NCI-H1694 treated with DMSO at 0.1 percent for 48 hours (cell line): ENCODE measurements at places on chromosomes 7 and 10.

DNA sequence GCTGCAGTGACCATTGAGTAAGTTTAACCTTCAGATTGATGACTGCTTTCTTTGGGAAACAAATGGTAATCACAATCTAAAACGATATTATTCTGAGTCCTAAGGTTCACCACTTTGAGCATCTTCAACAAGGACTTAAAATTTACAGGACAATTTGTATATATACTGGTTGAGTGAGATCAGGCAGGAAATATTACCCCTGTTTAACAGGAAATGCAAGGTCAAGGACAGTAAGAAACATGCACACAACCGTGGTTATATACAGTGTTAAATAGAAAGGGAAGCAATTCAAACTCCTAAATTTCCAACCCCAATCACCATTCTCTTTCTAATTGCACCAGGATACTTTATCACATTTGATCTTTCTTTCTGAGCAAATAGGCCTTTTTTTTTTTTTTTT is 96.1 kb downstream of the ZNF277 start:
- no peak for DNase-seq

DNA sequence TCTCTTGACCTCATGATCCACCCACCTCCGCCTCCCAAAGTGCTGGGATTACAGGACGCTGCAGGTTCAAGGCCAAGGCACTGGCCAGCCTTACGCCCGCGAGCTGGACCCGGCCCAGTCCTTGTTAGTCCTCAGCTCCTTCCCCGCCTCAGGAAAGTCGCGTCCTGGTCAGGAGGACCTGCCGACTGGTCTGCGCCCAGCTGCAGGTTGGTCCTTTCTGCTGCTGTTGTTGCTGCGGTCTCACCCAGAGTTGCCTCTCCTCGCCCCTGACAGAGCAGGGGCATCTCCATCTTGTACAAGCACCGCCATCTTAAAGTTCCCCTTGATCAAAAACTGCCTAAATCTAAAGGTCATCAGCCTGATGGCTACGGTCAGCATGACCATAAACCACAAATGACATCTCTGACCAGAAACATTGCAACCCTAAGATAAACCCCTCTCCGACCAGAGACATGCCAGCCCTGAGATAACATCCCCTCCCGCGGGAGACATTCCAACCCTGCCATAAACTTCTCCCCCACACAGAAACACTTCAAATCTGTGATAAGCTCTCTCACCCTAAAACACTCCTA is 13.9 kb upstream of the BMS1 start:
- no peak for DNase-seq

DNA sequence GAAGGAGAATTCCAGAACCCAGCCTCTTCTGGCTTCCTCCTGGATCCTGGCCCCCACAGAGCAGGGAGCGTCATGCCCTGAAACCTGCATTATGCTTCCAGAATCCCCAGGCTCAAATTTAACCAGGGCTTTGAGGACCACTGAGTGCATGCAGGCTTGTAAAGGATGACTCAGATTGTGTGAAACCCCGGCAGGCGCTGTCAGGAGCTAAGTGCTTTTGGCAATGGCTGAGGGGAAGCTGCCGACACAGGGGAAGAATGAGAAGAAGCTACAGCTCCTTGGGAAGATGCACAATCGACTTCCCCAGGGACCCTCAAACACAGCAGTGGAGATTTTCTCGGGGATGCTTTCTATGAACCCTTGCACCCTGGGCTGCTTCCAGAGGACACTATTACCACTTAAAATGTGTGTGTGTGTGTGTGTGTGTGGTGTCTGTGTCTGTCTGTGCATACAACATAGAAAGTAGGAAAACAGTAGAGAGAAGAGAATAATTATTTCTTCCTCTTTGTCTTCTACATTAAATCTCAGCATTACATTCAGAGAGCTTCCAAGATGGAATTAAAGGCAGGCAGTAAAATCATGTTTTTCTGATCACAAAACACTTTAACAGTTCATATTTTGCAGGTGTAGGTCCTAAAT is 183.5 kb upstream of the INHBA start:
- no peak for DNase-seq

DNA sequence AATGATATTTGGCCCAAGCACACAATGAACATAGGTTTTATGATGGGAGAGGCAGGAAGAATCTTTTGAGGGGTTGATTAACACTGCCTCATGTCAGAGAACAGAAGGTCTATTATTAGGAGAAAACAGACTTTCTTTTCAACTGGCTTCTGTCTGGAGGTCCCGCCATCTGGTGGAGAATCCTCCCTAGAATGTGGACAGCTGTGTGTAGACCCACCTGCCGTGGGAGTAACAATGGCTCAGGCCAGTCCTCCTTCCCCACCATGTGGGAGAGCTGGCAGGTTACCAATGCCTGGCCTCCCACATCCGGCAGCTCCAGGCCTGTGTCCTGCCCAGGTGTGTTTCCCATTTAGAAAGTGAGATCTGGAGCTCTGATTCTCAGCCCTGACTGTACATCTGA is 70.4 kb upstream of the AOAH start:
- peak; percentile 35 for DNase-seq

DNA sequence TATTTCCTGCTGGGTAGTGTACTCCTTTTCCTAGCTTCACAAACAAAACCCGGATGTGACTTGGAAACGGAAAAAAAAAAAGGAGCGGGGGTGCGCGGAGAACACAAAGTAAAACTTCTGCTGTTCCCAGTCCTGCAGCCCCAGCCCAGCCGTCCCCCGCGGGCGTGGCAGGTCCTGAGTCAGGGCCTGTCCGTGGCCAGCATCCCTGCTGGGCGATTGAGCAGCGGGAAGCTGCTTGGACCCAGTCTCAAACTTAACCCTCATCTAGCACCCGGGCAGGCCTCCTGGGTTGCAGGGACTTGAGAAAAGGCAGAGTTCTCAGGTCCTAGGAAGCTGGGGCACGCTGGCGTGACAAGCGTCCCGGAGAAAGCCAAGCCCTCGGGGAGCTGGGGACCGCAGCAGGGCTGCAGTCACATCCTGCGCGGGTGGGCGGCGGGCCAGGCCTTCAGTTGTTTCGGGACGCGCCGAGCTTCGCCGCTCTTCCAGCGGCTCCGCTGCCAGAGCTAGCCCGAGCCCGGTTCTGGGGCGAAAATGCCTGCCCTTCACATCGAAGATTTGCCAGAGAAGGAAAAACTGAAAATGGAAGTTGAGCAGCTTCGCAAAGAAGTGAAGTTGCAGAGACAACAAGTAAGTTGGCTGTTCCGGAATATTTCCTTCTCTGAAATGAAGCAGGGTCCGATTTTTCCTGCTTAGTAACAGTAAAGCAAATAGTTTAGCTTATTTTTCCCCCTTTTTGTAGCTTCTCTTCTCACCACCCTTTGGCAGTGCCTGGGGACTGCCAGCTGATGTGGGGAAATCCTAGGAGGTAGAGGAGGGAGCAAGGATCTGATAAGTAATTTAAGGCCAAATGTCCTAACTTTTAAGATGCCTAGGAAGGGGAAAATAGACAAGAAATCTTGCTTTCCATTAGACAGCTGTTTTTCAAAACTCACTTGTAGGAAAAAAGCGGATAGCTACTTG is at the start of gene GNG11:
GNG11 (plus strand) TSS at position 129 of the 960 bp plus-strand sequence; CDS start at position 532, 403 bp downstream.
- DNase-seq: no peak

DNA sequence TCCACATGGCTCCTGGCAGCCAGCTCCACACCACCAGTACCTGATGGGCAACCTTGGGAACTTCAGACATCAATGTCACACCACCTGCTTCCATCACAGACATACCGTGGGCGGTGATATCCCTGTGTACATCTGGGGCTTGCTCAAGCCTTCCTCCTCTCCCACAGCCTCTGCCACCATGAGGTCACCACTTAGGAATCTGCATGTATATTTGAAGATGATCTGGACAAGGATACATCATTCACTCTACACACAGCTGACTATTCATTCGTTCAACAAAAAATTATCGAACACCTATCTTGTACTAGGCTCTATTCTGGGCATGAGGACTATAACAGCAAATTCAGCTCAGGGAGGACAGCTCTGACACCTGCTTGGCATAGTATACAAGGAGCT is 6.8 kb downstream of the DLG5 start:
- DNase-seq: no peak

DNA sequence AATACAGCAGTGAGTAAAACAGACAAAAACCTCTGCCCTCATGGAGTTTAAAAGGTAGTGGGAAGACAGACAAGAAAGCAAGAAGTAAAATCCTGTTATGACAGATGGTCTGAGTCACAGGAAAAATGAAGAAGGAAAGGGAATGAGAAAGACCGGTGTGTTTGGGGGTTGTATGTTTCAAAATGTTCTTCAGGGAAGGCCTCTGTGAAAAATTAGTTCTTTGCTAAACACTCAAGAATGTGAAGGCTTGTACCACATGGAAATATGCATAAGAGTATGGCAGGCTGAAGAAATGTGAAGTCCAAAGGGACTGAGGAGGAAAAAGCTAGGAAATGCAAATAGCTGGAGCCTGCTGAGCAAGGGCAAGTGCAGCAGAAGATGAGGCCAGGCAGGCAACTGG is 315.9 kb upstream of the SEMA3A start:
- DNase-seq: no peak

GRCh38 chr10:119550827-119551226 is 8.3 kb upstream of the RGS10 start:
- no peak for DNase-seq

DNA sequence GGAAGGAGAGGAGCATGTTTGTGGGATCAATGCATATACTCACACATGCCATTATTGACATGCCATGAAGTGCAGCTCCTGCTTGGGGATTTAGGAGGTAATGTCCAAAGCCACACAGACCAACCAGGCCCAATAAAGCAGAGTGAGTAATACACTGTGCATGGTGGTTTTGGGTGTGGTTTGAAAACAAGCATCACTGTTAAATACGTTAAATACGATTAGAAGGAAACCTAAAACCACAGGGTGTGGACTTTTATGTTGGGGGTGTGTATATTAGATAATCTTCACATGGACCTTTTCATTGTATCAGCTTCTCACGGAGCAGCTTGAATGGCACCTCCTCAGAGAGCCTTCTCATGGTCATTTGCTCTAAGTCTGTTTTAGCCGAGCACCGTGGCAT is 10.4 kb upstream of the EIF3A start:
- no peak for DNase-seq

DNA sequence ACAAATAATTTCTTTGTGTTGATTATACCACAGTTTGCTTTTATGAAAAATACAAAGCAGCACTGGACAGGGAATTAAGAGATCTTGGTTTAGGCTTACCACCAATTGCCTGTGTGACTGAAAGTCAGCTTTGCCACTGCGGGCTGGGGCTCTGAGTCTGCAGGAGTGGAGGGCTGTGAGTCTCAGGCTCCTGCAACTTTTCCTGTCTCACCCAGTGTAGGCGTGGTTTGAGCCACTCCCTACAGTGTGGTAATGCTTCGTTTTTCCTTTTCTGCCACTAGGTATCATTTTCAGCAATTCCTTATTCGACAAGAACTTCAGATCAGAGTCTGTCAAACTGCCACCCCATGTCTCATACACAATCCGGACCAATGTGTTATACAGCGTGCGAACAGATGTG is 180.6 kb downstream of the ABCA13 start:
- no peak for DNase-seq

DNA sequence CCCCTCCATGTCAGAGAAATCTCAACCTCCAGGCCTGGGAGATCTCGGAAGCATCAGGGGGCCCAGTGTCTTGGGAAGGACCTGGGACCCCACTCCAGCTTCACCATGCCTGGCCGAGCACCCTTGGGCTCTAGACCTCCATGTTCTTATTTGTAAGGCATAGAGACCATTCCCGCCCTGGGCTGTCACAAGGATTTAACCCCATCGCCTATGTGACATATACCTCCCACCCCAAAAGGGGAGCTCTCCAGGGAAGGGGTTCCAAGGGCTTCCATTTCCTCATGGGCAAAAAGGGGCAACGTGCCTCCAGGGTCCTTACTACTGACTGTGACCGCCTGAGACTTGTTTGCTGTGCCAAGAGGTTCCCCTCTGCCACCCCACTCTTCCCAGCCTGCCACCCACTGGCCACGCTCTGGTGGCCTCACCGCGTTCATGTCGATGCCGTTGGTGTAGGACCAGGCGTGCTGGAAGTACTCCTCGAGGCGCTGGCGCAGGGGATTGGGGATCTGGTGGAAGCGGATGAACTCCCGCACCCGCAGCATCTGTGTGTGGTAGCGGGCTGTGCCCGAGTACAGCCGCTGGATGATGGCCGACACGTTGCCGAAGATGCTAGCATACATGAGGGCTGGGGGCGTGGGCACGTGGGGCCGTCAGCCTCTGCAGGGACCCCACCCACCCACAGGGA is 27.5 kb downstream of the KCNH2 start:
- DNase-seq: no peak

- DNase-seq: no peak
Measured at GRCh38 chr7:130917669-130918128, 183.7 kb upstream of the KLF14 start.

GRCh38 chr7:157462840-157463239 is 126.0 kb downstream of the DNAJB6 start:
- no peak for DNase-seq

- DNase-seq: no peak
Measured at GRCh38 chr7:113824117-113824823, 94.5 kb downstream of the PPP1R3A start.

DNA sequence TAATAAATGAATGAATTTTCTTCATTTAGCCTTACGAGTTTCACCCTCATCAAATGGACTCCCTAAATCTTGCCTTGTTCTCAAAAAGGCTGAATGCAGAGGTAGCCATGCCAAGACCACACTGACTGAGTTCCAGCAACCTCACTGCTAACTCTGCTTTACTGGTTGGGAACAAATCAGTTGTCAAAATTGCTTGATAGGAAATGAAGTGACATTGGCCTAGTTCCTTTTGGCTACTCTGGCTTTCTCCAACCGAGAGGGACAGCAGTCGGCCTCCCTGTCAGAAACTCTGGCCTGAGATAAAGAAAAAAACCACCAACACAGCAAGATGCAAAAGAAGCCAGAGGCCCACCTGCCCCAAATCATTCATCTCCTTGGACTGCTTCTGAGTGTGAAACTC is 87.0 kb downstream of the PPP1R3C start:
- no peak for DNase-seq

DNA sequence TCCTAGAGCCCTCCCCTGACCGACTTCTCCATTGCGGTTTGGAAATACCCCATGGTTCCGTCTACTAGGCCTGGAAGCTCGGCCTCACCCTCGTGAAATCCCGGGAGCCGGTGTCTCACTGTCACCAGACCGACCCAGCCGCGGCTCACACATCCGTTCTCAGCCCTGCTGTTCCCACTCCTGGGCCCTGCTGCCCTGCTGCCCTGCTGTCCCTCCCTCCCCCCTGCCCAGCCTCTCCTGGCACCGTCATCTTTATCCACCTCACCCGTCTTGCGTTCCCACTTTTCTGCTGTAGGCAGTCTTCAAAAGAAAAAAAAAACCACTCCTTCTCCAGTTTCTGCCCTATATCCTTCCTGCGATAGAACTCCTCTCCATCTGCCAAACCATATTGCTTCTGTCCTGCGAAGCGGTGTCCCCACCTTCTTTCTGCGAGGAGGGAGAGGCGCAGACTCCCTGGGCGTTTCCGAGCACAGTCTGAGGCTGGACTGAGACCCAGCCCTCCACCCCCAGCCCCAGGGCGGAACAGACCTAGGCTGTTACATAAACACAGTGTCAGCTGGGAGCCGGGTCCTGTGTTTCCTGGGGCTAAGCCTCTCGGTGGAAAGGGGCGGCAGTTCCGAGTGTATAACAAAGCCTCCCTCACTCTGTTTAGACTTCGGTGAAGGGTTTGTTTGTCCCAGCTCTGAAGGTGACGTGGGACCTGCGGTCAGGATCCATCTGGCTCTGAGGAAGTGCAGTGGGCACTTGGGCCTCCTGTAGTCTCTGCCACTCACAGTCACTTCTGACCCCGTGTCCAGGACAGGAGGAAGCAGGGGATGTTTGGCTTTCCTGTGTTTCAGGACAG is 2.8 kb downstream of the AGAP3 start:
- DNase-seq: no peak

GRCh38 chr7:154757756-154758155 is 245.2 kb downstream of the PAXIP1 start:
- no peak for DNase-seq

- no peak for DNase-seq
Measured at GRCh38 chr10:70593513-70593890, 9.0 kb downstream of the PRF1 start.
